Articular chondrocyte of knee joint (primary cell): ENCODE measurements at places on chromosomes 2 and 18. TPM values are rescaled to one million over a fixed set of nuclear protein-coding genes. Genes with fewer than 3 reads are reported as not detected.

The DNER gene
- 0.78 and 1.7 TPM in 2 replicates for total RNA-seq

The GRB14 gene
- 0.52 and 0.97 TPM in 2 replicates for total RNA-seq

The SERPINB10 gene
- not detected in 2 replicates for total RNA-seq

The CHAC2 gene
- total RNA-seq = 2.6 and 3.5 TPM in 2 replicates

The ADGRF3 gene
- total RNA-seq = under 0.01 and 0.22 TPM in 2 replicates

The ITGB1BP1 gene
- total RNA-seq = 52.4 and 55.7 TPM in 2 replicates

The ACOXL gene
- total RNA-seq = not detected in 2 replicates

The ADAM17 gene
- 48.4 and 52.9 TPM in 2 replicates for total RNA-seq

The NYAP2 gene
- not detected in 2 replicates for total RNA-seq
